HepG2 (cell line): ENCODE measurements at places on chromosomes 7 and 10. TPM values are rescaled to one million over a fixed set of nuclear protein-coding genes. Genes with fewer than 3 reads are reported as not detected.

- DNase-seq = no peak
These were observed 15.7 kb upstream of the NDUFA5 start for GRCh38 chr7:123573341-123573740.

DNA sequence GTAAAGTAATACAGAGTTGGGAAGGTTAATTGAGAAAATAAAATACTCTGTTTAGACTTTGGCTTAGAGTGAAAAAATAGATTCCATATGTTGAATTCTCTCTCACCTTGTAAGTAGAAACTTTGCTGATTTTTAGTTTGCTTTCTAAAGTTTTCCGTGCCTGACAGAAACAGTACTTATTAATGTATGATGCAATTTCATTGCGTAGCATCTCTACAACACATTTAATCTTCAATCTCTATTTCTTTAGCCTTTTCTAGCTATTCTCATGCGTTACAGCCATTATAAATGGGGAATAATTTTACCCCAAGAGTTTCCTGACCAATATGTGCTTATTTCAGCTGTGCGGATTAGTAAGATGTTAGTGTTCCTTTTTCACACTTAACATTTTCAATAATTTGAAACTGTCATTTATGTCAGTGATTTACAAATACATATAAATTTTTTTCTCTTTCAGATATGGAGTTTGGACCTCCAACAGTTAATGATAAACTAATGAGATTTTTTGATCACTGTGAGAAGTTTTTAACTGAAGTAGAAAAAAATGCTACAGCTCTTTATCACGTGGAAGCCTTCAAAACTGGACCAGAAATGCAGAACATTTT is 3.3 kb downstream of the MINPP1 start:
- no peak for DNase-seq

- DNase-seq = peak; percentile 47
These were observed 125.8 kb downstream of the DOCK4 start for GRCh38 chr7:112080441-112080840.

ZYX gene
- 13.1 and 13.7 TPM in 2 replicates for total RNA-seq

GRCh38 chr10:131726076-131726880 is 174.5 kb upstream of the PPP2R2D start:
- peak; percentile 24 for DNase-seq

- DNase-seq = no peak
These were observed 205.2 kb upstream of the ADARB2 start for GRCh38 chr10:1942478-1942877.

DNA sequence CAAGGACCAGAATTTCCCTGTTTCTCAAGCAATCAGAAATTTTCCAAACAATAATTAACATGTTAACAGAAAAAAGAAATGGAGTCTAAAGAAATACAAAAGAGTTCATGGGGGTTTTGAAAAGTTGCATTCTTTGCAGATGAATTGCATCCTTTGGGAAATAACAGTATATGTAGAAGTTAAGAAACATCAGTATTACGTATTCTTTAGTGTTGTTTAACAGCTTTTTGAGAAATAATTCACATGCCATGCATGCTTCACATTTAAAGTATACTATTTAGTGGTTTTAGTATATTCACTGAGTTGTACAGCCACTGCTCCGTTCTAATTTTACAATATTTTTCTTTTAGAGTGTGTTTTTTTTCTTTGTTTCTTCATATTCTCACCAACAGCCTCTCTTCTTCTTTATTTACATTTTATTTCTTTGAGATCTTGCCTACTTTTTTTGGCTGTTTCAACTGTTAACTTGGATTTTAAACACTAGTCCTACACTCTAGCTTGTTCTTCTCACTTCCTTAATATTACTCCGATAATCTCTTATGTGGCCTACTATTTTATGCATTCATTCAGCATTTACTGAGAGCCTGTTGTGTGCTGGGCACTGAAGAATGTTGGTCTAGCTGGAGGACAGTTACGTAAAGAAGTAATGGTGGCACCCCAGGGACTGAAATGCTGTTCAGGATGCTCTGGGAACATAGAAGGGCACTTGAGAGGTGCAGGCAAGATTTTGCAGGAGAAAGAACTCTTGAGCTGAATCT is 330.1 kb downstream of the EXOC4 start:
- DNase-seq = no peak

ARMH3 gene
- 8.4 and 10.8 TPM in 2 replicates for total RNA-seq

DNA sequence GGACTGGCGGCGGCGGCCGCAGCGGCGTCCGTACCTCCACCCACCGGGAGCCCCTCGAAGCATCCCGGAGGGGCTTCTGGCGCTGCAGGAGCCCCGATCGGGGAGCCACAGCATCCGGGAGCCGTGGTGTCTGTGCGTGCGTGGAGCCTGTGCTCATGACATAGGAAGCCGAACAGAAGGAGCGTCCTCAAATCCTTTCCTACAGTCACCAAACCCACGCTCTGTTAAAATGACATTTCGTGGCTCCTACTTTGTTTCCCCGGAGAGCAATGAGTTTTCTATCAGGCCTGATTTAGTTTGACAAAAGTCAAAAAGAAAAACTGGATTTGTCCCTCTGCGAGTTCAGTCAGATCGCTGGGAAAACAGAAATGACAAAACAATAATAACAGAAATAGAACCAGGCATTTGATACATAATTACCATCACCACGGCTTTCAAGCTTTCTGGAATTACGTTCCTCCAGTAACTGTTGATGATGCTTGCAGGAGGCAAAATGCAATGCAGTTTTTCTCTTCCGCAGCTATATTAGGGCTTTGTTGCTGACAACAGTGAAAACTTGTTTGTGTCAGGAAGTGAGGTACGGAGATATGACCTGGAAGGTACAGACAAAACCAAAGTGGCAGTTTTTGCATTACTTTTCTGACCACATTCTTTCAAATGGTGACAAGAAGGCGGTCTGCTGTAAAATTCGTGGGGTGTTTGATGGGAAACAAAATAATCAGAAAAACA is 219.3 kb upstream of the MKLN1 start:
- DNase-seq = no peak

DNA sequence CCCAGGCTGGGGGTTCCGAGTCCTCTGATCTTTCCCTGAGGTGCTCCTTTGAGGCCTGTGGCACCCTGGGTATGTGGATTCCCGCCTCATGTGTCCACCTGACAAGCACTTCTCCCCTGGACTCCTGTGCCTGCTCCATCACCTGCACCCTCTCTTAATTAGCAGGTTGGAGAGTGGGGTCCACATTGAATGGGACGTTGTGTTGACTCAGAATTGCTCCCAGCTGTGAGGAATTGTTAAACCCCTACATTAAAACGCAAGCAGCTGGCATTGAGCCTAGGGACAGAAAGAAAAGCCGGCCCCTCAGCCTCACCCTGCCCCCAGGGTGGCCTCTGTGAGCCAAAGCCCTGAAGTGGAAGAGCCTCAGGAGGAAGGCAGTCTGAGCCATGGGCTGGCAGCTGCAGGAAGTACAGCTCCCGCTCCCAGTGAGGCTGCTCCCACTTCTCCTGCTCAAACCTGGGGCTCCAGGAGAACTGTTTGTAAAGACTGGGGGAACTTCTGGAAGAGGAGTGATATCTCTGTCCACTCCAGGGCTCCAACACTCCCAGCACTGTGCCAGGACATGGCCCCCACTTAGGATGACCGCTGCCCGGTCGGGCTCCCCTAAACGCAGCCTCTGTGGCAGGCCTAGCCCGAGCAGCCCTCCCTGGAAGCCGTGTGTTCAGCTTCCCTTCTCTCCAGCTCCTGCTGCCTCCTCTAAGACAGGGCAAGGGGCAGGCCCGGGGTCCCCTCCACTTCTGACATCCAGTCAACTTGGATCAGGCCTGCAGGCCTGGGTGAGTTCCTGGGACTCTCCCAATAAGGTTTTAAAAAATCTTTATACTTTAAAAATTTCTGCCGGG is 1.8 kb upstream of the OPN4 start:
- no peak for DNase-seq

DNA sequence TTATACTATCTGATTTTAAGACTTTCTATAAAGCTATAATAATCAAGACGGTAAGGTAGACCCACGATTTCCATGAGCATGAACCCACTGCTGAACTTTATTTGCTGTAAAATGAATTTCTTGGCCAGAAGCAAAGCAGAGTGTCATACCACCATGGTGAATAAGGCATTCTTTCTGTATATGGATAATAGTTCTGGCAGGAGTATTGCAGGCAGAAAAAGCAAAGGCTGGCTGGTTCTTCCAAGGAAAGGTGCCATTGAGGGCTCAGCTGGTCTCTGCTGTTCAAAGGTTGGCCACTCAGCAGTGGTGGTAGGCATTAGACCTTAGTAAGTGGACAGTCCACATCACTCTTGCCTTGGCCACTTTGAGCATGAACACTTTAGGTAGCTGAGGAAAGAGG is 104.1 kb upstream of the KCNMA1 start:
- DNase-seq = no peak

DNA sequence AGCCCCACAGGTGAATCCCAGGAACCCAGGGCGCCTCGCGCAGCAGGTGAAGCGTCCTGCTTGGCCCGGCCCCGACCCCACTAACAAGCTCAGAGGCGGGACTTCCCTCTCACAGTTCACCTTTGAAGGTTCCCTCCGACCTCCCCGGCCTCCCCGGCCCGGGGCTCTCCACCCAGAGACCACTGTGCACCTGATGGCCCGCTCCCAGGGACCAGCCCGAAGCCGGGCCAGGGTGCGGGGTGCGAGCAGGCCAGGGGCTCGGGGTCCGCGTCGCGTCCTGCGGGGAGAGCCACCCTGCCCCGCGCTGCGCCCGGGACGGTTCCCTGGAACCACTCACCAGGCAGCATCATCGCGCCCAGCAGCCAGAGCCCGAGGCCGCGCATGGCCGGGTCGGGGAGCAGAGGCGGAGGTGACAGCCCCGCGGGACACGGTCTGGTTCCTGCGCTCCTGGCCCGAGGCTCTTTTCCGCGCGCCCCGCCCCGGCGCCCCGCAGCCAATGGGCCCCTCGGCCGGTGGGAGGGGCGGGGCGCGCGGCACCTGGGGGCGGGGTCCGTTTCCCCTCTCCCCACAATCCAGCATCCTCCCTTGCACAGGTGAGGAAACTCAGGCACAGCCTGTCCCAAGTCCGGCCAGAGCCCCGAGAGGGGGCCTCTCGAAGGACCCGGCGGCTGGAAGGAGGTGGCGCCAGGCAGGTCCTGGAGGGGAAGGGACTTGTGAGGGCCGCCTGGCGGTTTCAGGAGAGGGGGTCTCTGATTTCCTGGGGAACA is at the start of gene ADAM8:
Gene ADAM8 (minus strand): TSS at position 434 of the 767 bp plus-strand sequence. CDS start 51 bp downstream, at position 383.
- no peak for DNase-seq

NYAP1 gene
- total RNA-seq = 0.15 TPM in 2 replicates

- DNase-seq = no peak
These were observed 9.4 kb downstream of the ELFN1 start for GRCh38 chr7:1679326-1679965.

DNA sequence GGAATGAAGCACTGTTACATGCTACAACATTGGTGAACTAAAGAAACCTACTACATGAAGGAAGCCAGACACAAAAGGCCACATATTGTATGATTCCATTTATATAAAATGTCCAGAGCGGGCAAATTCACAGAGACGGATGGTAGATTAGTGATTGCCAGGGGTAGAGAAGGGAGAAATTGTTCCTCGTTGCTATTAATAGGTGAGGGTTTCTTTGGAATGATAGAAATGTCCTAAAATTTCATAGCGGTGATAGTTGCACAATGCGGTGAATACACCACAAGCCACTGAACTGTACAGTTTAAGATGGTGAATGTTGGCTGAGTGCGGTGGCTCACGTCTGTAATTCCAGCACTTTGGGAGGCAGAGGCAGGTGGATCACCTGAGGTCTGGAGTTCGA is 29.0 kb downstream of the DENND2A start:
- no peak for DNase-seq

C10orf67 gene
- not detected in 2 replicates for total RNA-seq

- DNase-seq = peak; percentile 65
These were observed at the start of gene SGCE for GRCh38 chr7:94655848-94656657. SGCE (minus strand) TSS chr7:94656133; CDS start chr7:94656098, 35 bp downstream.

GRCh38 chr10:102604439-102604841 is 39.8 kb upstream of the TRIM8 start:
- no peak for DNase-seq

- no peak for DNase-seq
These were observed 16.0 kb downstream of the HIF1AN start for GRCh38 chr10:100551738-100552137.

- no peak for DNase-seq
These were observed 4.8 kb downstream of the LRRC18 start for GRCh38 chr10:48934672-48935501.

- DNase-seq = no peak
These were observed 102.0 kb downstream of the NRF1 start for GRCh38 chr7:129713544-129713943.

CHST15 gene
- 1.1 and 1.4 TPM in 2 replicates for total RNA-seq

INTS1 gene
- 17.3 and 29.0 TPM in 2 replicates for total RNA-seq

DNA sequence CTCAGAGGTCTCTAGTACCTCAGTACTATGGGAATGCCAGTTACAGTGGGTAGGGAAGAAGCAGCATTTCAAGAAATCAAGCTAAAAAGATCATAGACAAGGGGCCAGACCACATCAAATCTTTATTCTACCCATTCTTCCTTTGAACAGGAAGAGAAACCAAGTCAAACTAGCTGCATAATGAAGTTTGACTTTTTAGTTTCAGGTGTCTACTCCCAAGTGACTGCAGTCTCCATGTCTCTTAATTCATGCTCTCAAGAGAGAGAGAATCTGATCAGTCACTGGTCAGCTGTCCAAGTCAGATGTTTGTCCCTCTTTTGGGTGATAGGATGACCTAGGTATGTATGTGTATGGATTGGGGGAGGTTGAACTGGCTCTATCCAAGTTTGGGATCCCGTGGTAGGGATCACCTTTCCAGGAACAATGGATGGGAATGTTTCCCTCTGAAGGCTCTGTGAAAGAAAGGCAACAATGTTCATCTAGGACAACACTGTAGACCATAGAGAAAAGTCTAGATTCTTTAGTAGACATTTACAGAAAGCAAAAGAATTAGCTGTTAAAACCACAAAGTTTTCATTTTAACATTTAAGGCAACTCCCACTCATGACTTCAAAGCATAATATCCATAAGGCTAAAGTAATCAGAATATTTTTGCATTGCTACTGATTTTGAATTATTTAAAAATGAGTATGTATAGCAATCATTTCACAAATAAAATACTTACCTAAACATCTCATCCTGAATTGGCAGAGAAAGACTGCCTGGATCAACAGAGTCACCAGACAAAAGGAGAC is 30.1 kb upstream of the PRTFDC1 start:
- DNase-seq = no peak

- no peak for DNase-seq
These were observed 336.3 kb upstream of the MAGI2 start for GRCh38 chr7:79789584-79790345.

GRCh38 chr7:99014113-99014985 is 129.6 kb downstream of the SMURF1 start:
- no peak for DNase-seq

CRYGN gene
- not detected in 2 replicates for total RNA-seq

PRDX3 gene
- 407 and 643 TPM in 2 replicates for total RNA-seq

GRCh38 chr7:128119036-128119435 is 87.8 kb upstream of the LRRC4 start:
- no peak for DNase-seq

NEUROG3 gene
- total RNA-seq = not detected in 2 replicates

GRCh38 chr7:438361-438760 is 81.3 kb downstream of the PDGFA start:
- no peak for DNase-seq

- peak; percentile 42 for DNase-seq
These were observed 5.8 kb downstream of the VSIR start for GRCh38 chr10:71767420-71768035.

TUBB8 gene
- 0.24 and 0.31 TPM in 2 replicates for total RNA-seq

- no peak for DNase-seq
These were observed 453.2 kb downstream of the TNS3 start for GRCh38 chr7:47128700-47129099.
